ENCODE measurements at places on chromosomes 6 and 20. TPM values are rescaled to one million over a fixed set of nuclear protein-coding genes. Genes with fewer than 3 reads are reported as not detected.

HDAC2 gene
- 227 TPM for polyA plus RNA-seq

SIRPD gene
- not detected for polyA plus RNA-seq

ZSCAN31 gene
- polyA plus RNA-seq: 9.5 TPM

C6orf58 gene
- 1.9 TPM for polyA plus RNA-seq

TREML2 gene
- 0.06 TPM for polyA plus RNA-seq

CNR1 gene
- polyA plus RNA-seq: 1.1 TPM

GMEB2 gene
- polyA plus RNA-seq: 13.2 TPM

ARMC2 gene
- polyA plus RNA-seq: 14.3 TPM

CHRNA4 gene
- 9.5 TPM for polyA plus RNA-seq

PPP1R3D gene
- polyA plus RNA-seq: 5.4 TPM

ASIP gene
- polyA plus RNA-seq: not detected

GRCh38 chr6:37699138-37699766, 1.6 kb upstream of the MDGA1 start:
- DNase-seq: no peak

- no peak for DNase-seq
Observed at GRCh38 chr20:52793339-52793963, 178.7 kb upstream of the TSHZ2 start.

DNA sequence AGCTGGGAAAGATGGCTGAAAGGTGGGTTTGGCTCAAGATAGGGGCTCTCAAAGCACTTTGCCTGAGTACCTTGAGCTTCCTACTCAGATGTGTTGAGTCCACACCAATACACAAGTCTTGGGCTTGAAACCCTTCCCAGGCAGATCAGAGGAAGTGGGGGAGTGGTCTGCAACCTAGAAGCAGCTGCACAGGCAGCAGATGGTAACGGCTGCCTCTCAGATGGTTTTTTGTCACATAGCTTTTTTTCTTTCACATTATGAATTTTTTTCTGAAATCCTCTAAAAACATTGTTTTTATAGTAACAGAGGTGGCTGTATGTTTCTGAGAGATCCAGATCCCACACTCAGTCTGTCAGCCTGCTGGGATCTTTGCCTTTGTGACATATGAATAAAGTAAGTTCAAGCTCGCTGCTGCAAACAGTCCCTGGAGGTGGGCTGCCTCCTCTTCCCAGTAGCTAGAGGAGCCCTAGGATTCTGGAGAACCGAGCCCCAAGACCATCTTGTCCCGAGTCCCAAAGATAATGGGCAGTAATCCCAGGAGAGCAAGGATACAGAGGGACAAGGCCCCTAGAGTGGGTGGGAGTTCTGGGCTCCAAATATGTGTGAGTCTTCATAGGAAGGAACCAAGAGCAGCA, 97.1 kb upstream of the TOP1 start:
- no peak for DNase-seq

DNA sequence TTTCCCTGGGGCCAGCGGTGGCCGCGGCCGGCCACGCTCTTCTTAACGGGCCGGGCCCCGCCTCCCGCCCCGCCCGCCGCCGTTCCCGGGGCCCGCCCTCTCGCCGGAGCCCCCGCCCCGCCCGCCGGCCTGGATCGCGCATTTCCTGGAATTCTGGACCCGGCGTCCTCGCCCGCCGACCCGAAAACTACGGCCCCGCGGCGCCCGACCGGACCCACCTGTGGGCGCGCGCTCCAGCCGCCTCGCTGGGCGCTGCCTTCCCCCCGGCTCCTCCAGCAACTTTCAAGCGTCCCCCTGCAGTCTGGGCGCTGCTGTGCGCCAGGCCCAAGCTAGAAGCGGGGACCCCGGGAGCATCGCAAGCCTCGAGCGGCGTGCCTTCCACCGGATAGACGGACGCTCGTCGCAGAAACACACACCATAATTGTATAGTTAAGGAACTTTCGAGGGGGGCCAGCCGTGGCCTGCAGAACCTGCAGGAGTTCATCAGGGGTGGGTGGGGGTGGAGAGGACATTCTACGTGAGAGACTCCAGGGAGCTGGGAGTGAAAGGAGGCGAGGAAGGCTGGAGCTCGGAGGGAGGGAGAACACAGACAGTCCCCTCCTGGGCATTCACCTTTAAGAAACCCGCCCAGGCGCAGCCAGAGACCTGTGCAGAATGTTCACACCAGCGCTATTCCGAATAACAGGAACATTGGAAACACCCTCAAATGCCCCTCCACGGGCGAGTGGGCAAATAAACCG, at the start of gene ADA:
Gene ADA (minus strand): TSS at position 16 of the 740 bp plus-strand sequence. CDS start 92 bp downstream, outside the sequence.
- DNase-seq: no peak

- DNase-seq: no peak
Observed at GRCh38 chr6:52362443-52363227, 684 bp downstream of the PAQR8 start.

DNA sequence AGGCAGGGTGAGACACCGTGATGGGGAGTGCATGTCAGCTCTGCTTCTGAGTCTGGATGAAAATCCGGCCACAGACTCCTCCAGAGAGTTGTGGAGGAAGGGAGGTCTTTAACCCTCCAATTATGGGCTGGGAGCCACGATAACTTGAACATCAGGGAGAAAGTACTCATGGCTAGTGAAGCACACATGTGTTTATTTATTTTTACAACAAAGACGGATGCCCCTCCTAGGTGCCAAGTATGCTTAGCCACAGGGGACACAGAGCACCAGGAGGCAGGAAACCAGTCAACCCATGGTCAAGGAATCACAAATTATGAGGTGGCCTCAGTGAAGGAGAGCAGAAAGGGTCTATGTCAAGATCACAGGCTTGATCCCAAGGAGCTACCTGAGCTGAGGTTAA, 54.1 kb downstream of the ZNF217 start:
- DNase-seq: no peak

DNA sequence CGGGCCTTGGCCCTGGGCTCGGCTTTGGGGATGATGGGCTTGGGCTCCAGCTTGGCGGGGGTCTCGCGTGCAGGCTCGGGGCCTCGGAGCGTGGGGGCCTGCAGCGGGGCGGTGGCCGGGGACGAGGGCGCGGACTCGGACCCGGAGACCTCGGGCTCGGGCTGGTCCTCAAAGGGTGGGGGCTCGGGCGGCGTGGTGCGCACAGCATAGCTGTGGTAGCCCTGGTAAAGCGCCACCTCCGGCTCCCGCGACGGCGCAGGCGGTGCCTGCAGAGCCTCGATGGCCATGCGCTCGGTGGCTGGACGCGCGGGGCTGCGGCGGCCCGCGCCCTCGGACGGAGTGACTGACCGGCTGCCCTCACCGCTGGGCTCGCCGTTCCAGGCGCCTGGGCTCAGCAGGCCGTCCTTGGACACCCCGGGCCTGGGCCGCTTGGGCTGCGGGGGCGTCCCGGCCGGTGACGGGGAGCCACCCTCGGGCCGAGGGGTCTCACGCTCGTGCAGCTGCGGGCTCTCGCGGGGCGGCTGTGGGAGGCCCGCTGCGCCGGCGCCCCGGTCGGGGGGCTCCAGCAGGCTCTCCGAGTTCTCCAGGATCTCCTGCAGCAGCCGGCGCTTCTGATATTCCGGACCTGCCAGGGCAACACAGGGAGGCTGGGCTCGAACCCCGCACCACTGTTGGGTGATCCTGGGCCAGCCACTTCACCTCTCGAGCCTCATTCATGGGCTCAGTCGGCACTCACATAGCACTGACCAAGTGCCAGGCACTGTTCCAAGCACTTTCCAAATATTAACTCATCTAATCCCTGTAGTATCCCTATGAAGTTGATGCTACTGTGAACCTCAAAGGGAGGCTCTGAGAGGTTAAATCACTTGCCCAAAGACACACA, 71.0 kb downstream of the JPH2 start:
- no peak for DNase-seq

DNA sequence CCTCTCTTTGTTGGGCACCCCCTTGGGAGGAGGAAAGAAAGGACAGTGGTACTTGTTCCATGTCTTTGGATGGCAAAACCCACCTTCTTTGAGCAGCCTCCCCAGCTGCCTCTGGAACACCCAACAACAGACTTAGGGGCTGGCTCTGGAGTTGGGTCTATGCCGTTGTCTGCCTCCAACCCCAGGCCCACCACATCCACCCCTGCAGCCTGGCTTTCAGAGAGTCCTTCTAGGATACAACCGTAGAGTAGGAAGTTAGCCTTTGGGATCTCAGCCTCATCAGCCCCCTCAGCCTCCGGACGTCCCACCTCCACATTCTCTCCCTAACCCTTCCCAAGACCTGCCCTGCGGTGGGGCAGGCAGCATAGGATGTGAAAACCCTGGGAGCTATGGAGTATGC, 36.4 kb downstream of the FOXP4 start:
- no peak for DNase-seq

DNA sequence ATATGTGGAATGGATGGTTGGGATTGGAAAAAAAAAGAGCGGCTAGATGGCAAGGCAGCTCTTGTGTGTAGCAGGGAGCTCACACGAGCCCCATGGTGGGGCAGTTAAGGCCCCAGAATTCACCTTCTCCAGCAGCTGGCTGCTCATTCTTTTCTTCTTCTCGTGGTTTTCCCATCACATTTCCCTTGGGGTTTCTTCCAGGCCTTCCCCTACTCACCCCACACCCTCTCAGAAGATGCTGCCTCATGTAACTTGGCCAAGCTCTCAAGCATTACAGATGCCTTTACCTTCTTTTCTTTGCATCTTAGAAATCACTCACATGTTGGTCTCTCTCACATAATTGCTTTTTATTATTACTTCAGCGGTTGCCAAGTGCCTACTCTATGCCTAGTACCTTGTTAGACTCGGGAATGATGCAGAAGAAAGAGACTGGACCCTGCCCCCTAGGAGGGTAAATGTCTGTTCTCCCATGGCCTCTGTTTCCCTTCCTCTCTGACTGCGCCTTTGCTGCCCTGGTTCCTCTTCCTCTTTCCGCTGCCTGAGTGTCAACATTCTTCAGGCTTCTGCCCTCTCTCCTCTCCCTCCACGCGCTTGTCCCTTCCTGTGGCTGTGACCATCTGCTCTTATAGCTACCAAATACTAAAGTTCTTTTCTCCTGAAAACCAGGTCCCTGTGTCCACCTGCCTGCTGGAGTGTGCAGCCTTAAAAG, 28.6 kb downstream of the PPARD start:
- DNase-seq: no peak

GRCh38 chr20:55888685-55889084, 116.6 kb downstream of the CBLN4 start:
- DNase-seq: no peak

GRCh38 chr6:137780447-137781034, 86.5 kb upstream of the TNFAIP3 start:
- no peak for DNase-seq

- DNase-seq: no peak
Observed at GRCh38 chr6:32105433-32105832, 3.7 kb downstream of the TNXB start.

DNA sequence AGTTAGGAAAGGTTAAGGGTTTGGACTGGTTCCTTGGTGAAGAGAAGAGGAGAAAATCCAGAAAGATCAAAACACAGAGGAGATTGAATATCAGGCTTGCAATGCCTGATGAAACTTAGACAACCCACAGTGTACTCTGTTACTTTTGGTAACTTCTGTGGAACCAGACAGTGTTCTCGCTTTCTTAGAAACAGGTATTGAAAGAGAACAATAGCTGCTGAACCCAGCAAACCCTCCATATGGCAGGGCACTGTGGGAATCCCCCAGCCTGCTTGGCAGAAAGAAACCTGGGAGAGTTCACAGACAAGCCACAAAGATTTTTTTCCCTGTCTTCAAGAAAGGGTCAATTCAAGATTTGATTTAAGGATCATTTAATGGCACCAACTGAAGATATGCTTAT, 342.8 kb downstream of the FOXA2 start:
- DNase-seq: no peak

GRCh38 chr20:20076297-20077065, 24.1 kb downstream of the CFAP61 start:
- no peak for DNase-seq

GRCh38 chr6:376827-377640, 14.5 kb upstream of the IRF4 start:
- no peak for DNase-seq

GRCh38 chr6:117280922-117281321, 15.6 kb downstream of the VGLL2 start:
- no peak for DNase-seq

DNA sequence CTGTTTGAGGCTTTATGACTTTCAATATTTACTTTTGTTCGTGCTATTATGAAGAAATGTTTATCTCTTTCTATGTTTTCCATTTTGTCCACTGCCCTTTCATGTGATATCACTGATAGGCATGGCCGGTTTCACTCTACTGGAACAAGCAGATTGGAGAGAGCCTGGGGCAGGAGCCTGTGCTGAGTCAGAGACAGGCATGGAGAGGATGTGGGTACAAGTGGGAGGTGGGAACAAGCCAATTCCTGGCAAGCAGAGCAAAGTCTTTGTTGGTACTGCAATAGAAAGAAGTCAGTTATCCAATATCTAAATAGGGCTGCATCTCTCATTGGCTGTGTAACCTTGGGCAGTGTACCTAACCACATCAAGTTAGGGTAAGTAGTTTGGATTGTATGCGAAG, 545.6 kb upstream of the MAP3K7 start:
- no peak for DNase-seq

GRCh38 chr6:58073263-58073662, 755.8 kb downstream of the PRIM2 start:
- DNase-seq: no peak

DNA sequence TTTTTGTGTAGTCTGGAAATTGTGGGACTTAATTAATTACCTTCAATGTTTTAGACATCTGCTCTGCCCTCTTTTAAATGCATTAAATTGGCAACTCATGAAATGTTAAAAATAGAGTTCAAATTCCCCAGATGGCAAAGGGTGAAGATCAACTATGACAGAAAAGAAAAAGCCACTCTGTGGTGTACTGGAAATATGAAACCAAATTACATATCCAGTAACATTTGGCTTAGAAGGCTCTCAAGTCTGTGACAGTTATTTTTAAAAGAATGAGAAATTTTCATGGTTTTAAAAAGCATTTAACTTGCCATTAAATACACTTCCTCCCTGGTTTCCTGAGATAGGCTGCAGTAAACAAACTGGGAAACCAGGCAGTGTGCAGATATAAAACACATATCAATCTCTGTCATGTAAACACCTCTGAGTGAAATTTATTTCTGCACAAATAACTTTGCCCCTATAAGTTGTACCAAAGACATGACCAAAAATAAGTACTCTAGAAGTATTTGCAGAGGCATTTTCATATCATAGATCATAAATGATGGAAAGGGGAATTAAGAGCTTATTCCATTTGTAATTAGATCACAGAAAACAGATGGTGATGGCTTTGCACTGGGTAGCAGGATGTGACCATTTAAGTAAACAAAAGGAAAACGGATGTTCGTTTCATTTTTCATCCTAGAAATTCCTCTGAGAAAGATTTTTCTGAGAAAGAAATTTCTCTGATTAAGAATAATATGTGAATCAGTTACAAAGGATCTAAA, 360.1 kb downstream of the SAMD5 start:
- DNase-seq: no peak

- no peak for DNase-seq
Observed at GRCh38 chr6:64955435-64955848, 751.6 kb downstream of the EYS start.
